ENCODE measurements at places on chromosomes 2 and 18.

DNA sequence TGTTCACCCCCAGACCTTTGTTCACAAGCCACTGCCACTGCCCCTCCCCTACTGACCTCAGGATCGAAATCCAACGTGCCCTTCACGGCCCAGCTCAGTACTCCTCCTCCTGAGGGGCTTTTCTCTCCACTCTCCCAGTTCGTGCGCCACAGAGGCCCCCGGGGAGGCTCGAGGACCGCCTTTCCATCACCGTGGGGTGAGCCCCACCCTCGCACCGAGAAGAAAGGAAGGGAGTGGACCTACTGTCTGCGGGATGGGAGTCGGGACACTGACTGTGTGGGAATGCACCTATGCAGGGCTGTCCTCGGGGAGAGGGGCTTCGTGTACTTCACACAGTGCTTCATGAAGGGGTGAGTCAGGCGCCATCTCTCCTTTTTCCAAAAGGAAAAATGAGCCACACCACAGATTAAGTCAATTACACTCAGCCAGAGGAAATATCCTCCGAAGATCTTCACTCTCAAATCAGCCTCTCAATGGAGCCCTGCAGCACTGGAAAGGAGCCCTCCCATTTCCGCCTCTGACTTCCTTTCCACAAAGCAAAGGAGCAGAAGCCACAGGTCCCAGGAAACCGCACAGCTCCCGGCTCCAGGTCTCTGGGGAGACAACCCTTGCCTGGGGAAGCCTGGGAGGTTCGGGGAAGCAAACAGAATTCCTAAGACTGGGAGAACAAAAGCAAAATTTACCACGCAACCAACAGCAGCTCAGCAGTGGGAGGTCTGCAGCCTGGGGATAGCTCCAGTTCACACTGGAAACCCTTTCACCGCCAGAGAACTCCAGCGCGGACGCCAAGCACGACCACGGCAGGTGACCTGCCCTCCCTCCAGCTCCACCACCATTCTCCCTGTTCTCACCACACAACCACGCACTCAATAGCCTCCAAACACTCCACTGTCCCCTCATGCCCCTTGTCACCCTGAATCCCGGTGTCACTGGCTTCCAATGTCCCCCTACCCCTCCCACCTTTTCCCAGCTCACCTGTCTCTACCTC is 21.6 kb downstream of the ADCY3 start:
- no peak for DNase-seq

DNA sequence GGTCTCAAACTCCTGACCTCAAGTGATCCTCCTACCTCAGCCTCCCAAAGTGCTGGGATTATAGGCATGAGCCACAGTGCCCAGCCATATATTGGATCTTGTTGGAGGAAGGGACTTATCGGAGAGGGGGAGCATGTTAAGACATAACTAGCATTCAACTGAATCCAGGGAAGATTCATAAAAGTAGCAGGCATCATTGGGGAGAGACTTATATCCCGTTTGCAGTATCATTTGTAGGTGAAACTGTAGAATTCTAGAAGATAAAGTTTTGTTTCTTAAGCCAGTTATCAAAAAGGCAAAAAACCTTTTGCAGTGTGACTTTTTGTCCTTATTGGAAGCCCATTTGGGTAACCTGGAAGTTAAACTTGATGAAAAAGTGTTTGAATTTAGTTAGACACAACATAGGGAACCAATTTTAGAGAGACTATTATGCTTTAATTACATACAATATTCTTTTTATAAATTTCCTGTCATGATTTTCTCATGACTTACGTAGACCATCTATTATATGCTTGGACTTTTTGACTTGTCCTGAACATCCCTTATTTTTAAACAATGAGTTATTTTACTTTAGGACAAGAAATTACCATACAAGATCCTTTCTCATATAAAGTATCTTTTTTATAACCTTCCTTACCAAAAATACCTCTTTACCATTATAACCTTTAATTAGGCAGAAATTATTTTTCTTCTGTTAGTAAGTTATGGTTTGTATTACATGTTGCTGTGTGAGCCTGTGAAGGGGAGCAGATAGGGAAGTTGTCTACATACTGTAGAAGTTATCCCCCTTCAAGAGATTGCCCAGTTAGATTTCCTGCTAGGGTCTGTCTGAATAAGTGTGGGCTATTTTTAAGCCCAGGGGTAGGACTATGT is 20.3 kb downstream of the RAB3GAP1 start:
- DNase-seq: no peak

- DNase-seq: no peak
Observed at GRCh38 chr2:204984518-204984917, 439.2 kb downstream of the PARD3B start.

- no peak for DNase-seq
Observed at GRCh38 chr18:22485808-22486244, 68.1 kb upstream of the CTAGE1 start.

DNA sequence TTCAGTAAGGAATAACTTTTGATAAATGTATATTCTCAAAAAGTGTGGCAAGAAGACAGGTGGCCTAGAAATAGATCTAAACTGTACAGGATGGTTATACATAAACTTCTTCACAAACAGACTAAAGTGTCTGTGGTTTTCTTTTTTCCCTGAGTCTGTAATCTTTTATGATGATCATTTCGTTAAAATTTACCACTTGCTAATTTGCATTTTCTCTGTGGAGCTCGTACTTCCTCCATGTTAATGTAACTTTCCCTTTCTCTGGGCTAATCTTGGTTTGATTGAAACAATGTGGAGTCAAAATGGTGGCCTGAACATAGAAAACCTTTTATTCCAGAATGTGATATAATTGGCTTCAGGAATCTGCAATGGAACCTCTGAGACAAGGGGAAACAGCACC is 166.2 kb downstream of the FTCDNL1 start:
- no peak for DNase-seq

- DNase-seq: no peak
Observed at GRCh38 chr2:132468821-132469675, 52.4 kb downstream of the GPR39 start.

DNA sequence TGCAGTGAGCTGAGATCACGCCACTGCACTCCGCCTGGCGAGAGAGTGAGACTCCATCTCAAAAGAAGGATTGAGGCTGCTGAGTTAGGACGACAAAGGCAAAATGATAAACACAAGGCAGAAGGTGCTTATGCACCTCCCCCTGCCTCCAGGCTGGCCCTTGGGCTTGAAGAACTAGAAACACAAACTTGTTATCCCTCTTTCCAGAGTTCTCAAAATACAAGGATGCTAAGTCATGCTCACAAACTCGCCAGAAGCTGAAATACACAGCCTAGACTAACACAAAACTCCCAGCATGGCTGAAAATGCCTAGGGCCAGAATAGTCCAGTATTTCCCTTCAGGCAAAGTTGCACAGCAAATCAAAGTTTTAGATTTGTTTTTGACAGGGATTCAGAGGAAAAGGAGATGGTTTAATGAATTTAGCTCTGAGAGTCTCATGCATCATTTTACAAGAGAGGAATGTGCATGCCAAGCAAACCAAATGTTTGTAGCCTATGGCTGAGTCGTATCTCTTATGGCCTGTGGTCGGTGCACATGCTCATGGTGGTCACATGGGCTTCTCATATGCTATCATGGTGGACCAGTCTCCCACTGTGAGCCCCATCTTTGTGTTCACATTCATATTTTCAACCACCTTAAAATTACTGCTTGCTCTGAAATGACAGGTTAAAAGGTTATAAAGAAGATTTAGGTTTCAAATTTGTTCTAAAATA is 16.2 kb upstream of the MREG start:
- no peak for DNase-seq

DNA sequence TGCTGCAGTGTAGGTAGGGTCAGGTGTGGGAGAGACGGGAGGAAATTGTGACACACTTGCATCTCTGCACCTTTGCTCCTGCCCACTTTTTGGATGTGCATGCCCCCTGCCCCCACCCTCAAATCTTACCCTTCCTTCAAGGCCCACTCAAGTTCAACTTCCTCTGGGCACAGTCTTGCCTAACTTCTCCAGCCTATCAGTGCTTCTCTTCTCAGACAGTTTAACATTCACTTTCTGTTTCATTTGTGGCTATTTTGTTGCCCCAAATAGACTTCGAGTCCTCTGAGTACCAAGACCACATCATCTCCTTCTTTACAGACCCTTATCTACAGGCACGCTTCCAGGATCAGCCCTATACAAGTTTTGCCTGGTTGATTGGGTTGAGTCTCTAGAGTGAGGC is 2.7 kb downstream of the ST8SIA5 start:
- DNase-seq: peak; percentile 47

- peak; percentile 93 for DNase-seq
Observed at GRCh38 chr2:20411361-20411894, 35.4 kb upstream of the RHOB start.

DNA sequence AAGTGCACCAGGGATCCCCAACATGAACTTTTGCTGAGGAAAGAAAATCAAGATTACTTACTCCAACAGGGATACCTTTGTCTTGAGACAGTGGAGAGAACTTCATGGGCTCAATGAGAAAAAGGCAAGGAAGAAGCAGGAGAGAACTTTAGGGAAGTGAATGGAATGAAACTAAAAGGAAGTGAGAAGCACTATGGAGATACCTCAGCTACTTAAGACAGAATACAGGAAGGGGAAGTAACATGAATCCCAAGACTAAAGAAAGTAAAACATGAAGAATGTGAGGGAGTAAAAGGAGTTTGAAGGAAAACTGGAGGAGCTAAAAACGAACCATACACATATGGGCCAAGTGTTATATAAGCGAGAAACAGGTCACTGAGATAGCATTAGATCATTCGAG is 32.4 kb upstream of the ACTR3 start:
- peak; percentile 65 for DNase-seq

GRCh38 chr18:22681908-22682307 is 251.2 kb upstream of the RBBP8 start:
- no peak for DNase-seq

DNA sequence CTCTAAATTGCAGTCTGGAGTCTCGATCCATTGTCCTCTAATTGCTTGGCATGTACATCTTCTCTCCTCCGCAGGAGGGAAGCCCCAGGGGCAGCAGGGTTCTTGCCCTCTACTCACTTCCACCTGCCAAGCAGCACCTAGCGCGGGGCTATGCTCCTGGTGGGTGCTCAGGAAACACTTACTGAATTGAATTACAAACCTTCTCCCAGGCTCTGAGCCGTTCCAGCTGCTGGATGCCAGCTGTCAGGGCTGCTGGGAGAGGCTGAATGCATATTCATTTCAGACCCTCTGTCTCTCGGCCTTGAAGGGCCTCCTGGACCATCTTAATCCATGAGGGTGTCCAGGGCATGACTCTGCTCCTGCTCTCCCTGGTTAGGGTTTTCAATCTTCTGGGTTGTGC is 94.0 kb downstream of the CELF4 start:
- no peak for DNase-seq

GRCh38 chr2:1563084-1563857 is 150.0 kb downstream of the TPO start:
- no peak for DNase-seq

- DNase-seq: no peak
Observed at GRCh38 chr2:233281553-233281952, 26.1 kb upstream of the SAG start.

DNA sequence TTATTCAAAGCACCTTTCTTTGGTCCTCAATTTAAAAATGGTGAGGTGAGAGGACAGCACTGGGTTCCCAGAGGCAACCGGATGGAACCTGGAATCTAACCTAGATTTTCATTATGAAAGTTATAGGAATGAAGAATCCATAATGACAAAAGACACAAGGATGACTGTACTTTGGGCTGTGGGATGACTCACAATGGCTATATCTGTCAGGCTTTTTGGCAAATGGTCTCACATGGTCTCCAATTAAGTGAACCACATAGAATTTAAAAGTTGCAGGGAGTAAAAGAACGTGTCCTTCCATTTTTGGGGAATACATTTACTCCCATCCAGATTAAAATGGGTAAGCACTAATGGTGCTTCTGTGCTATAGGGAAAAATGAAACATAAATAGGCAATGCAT is 31.8 kb upstream of the LYPD1 start:
- no peak for DNase-seq

DNA sequence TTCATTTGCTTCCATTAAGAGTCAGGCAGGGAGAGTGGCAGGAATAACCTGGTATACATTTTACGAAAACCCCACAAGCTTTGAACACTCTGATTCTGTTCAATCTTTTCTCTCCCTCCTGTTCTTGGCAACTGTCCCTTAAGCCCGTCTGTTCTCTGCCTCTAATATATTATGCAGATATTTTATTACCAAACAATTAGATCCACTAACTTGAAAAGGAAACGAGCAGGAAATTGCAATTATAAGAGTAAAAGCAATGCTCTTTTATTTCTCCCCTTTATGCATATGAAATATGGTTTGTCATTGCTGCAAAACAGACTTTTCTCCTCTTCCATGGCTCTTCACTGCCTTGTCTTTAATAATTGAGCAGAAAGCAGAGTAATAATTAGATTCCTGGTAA is 149.1 kb upstream of the CELF4 start:
- no peak for DNase-seq

- DNase-seq: no peak
Observed at GRCh38 chr2:9326975-9327374, 96.4 kb downstream of the ITGB1BP1 start.

DNA sequence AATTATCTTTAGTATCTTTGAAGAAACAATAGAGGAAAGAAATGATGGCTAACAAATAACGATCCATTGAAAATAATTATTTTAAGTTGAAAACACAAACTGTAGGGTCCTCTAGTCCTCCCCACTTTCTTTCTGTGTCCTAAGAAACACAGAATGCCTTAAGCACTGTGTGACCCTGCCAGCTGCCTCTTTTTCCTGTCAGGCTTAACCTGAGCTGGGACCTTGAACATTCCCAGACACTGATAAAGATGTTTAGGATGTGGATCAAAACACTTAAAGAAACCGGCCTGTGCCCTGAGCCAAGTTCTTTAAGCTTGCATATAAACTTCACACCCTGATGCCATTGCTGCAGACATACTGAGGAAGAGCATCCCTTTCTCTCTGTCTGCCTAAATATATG is 755.4 kb upstream of the VRK2 start:
- DNase-seq: no peak

GRCh38 chr2:85178980-85179411 is 45.8 kb downstream of the TCF7L1 start:
- no peak for DNase-seq

- no peak for DNase-seq
Observed at GRCh38 chr2:110729106-110729505, 3.3 kb upstream of the ACOXL start.

- no peak for DNase-seq
Observed at GRCh38 chr2:187875261-187876141, 321.3 kb upstream of the TFPI start.

DNA sequence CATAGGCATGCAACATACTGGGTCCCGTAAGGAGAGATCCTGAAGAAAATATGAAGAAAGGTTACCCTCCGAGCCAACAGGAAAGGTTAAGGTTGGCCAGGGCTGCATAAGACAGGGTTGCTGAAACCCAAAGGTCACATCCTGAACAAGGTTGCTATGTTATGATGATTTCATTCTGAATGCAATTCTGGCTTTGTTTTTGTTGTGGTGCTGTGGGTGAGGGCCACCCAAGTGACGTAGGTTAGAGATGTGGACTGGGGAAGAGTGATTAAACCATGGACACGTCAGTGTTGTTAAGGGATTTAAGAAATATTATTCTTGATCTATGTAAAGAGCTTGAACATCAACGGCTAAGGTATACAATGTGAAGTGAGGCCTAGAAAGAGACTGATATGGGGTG is 60.0 kb downstream of the ZEB2 start:
- DNase-seq: peak; percentile 60

All from inflammatory macrophage treated with lipopolysaccharide for 1 hour (primary cell).